ENCODE measurements at places on chromosomes 12 and 14. TPM values are rescaled to one million over a fixed set of nuclear protein-coding genes. Genes with fewer than 3 reads are reported as not detected.

- DNase-seq = no peak
Observed at GRCh38 chr12:67270622-67271021, 1.5 kb downstream of the CAND1 start.

GRCh38 chr14:98951521-98952152, 320.4 kb downstream of the BCL11B start:
- no peak for DNase-seq

Gene ACRBP
- 3.9 TPM for total RNA-seq

Gene KERA
- 0.17 TPM for total RNA-seq

- no peak for DNase-seq
Observed at GRCh38 chr12:55682087-55682796, 25.5 kb downstream of the ITGA7 start.

GRCh38 chr14:38605193-38606114, 349.6 kb upstream of the CLEC14A start:
- DNase-seq = no peak

Gene ABHD12B
- total RNA-seq = 0.17 TPM

Gene SIX6
- total RNA-seq = not detected

GRCh38 chr12:128018067-128018466, 248.9 kb upstream of the TMEM132C start:
- DNase-seq = no peak

Gene HOXC6
- 4.8 TPM for total RNA-seq

GRCh38 chr12:101172316-101172715, 37.7 kb downstream of the SLC5A8 start:
- no peak for DNase-seq

DNA sequence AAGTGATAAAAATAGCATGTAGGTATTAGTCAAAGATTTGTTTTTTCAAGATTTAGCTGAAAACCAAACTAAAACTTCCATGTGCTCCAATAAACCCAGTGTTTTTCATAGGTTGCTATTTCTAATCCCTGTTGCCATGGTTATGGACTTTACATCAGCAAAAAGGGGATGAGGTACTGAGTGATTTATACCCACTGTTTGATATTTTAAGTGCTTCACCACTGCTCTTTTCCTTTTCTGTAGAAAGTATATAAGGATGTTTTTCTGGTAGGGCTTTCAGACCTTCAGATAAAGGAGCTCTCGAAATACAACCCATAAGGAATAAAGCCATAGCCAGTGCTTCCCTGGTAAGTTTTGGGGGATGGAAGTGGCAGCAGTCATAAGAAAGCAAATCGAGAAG, at the start of gene OTOGL:
OTOGL (plus strand) TSS at position 279 of the 400 bp plus-strand sequence. CDS start 109,895 bp downstream, outside the sequence.
- no peak for DNase-seq

Data from type B pancreatic cell (in vitro differentiated cells).